NCI-H1092 treated with DMSO at 0.1 percent for 48 hours (cell line): ENCODE measurements at places on chromosomes 7 and 10.

DNA sequence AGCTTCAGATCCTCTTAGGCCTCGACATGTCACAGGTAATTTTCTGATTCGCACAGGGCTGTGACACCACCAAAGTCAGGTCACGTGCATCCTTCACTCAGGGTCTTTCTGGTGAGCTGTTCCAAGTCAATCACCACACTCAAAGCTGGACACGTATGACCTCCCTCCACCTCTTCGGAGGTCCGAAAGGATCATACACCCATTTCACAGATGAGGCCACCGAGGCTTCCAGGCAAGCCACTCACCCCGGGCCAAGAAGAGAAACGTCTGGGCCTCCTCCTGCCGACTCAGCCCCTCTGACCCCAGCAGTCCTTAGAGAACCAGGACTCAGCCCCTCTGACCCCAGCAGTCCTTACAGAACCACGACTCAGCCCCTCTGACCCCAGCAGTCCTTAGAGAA lies 74.6 kb downstream of the FOXL3 start:
- no peak for DNase-seq

GRCh38 chr7:3338161-3338560 lies 37.1 kb downstream of the SDK1 start:
- no peak for DNase-seq

- DNase-seq, result no peak
These were observed 15.1 kb downstream of the UPF2 start for GRCh38 chr10:12027539-12027938.

- DNase-seq, result no peak
These were observed 177.0 kb downstream of the ZNF438 start for GRCh38 chr10:30854656-30855055.

- peak; percentile 91 for DNase-seq
These were observed 25.5 kb downstream of the GTF2IRD1 start for GRCh38 chr7:74479066-74479781.

- DNase-seq, result no peak
These were observed 298.1 kb downstream of the CRPPA start for GRCh38 chr7:16123117-16123770.

- DNase-seq, result no peak
These were observed 5.4 kb upstream of the HKDC1 start for GRCh38 chr10:69214666-69215131.

GRCh38 chr10:69010151-69010640 lies 21.6 kb downstream of the KIFBP start:
- no peak for DNase-seq

DNA sequence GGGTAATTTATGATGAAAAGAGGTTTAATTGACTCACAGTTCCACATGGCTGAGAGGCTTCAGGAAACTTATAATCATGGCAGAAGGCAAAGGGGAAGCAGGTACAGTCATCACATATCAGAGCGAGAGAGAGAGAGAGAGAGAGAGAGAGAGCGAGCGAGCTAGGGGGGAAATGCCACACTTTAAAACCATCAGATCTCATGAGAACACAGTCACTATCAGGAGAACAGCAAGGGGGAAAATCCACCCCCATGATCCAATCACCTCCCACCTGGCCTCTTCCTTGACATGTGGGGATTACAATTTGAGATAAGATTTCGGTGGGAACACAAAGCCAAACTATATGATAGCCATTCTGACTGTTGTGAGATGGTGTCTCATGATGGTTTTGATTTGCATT lies 576.3 kb downstream of the GFRA1 start:
- DNase-seq, result no peak

DNA sequence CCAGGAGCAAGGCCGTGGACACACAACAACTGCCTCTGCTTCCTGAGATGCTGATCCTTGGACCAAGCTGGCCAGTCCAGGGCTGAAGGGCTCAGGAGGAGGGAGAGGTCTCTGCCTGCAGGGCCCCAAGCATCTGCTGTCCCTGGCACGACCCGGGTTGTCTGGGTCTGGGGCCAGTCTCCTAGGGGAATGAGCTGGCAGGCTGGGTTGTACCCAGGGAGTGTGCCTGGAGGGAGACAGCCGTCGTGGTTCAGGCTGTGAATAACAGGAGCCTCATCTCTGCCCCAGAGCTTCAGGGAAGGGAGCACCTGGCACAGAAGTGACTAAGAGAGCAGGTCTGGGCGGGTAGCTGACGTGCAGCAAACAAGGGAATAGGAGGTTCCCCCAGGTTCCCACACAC lies 17.9 kb upstream of the SERPINE1 start:
- DNase-seq, result no peak

DNA sequence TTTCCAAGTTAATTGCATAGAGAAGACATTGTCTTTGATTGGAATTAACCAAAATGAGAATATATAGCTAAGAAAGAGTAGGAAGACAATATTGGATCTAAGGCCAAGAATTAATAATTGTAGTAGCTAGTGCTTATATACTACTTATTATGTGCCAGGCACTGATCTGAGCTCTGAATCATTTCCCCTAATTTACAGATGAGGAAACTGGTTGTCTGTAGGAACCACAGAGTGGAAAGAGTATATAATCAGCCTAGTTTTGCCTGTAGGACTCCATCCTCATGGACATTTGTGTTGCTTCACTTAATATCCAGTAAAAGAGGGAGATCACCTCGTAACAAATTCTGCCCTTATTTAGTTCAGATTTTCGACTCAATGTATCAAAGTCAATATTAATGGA lies 127.9 kb downstream of the ARID5B start:
- no peak for DNase-seq

DNA sequence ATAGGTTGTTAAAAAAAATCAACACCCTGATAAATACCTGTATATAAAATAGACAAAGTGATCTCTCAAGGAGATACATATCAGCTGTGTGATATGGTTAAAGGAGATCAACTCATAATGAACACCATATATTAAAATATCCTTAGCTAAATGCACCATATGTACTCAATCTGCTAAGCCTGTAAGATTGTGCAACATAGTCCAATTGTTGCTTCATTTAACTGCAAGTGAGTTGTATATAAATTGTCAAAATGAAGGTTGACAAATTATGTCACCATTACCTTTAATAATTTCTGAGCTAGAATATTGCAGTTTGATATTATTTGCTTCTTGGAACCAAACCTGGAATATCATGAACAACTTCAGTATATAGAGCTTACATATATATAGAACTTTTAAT lies 283.7 kb downstream of the MALRD1 start:
- DNase-seq, result no peak

DNA sequence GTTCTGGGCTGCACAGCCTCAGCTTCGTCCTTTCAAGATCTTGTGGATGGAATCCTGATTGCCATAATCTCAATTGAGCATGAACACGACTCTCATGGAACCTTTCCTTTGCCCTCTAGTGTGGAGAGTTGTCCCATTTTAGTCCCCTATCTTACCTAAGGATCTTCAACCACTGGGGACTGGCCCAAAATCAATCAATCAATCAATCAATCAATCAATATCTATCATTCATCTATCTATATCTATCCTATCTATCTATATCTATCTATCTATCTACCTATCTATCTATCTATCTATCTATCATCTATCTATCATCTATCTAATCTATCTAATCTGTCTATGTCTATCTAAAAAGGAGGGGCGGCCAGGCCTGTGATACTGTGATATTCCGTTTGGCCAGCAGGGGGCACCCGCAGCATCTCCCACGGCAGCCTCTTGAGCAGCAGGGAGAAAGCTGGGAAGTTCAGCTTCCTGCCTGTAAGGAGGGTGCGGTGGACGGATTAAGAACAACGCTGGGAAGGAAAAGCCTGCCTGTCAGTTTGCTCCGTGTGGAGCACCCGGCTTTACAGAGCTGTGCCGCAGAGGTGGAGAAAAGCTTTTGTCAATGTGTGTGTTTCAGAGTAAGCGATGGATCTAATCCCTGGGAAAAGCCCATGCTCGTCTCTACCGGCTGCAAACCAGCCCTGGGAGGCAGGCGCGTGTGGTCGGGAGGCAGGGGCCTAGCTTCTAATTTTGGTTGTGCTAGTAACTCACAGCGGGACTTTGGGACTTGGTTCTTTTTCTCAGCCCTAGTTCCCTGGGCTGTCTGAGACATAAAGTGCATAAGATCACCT lies 124.9 kb downstream of the SH2D4B start:
- peak; percentile 57 for DNase-seq

DNA sequence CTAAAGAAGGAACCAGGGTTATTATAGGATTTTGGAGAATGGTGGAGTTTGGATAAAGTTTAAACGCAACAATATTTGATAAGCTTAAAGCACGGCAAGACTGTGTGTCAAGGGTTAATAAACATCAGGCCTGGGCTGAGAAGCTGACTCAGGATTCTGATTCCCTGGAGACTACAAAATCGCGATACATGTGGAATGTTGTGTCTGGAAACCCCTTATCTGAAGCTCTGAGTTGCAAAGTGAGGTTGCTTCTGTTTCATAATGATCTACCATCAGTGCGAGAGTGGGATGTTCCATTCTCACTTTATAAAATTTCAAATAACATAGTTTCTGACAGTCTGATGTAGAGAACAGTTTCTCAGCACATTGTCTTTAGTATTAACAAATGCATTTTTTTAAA lies 7.8 kb downstream of the C1GALT1 start:
- DNase-seq, result no peak

GRCh38 chr10:78771808-78772455 lies 296.8 kb upstream of the ZMIZ1 start:
- DNase-seq, result no peak

- peak; percentile 51 for DNase-seq
These were observed 3.0 kb upstream of the NRP1 start for GRCh38 chr10:33337326-33337957.

GRCh38 chr7:142412551-142413193 lies 154.8 kb upstream of the PRSS58 start:
- DNase-seq, result no peak

DNA sequence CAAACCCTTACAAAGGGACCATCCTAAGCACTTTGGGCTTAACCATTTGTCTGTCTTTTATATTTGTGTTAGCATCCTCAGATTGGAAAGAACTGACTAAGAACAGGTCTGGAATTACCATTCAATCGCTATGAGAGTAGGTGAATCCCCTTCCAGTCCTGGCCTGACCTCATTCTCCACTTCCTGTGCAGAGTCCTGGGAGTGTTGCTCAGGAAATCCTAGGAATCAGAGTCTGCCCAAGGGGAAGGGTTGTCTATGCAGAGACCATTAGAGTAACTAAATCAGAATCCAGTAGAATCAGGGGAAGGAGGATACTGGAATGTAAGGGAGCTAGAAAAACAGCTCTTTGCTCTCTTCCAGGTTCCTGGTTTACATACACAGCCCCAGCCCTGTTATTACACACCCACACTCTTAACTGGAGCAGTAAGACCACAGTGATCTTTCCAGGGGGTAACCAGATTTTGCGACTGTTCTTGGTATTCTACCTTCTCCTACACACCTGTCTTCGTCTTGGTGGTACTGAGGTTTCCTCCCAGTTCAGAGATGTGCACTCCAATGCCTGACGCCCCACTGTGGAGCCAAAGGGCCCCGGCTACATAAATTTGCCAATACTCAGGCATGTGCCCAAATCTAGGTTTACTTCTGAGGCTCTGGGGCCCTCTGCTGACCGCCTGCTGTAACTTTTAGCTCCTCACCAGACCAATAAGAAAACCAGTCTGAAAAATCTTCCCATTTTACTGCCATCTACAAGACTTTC lies 103.7 kb downstream of the RNF216 start:
- DNase-seq, result no peak

GRCh38 chr10:114027041-114027394 lies 16.6 kb upstream of the ADRB1 start:
- no peak for DNase-seq

DNA sequence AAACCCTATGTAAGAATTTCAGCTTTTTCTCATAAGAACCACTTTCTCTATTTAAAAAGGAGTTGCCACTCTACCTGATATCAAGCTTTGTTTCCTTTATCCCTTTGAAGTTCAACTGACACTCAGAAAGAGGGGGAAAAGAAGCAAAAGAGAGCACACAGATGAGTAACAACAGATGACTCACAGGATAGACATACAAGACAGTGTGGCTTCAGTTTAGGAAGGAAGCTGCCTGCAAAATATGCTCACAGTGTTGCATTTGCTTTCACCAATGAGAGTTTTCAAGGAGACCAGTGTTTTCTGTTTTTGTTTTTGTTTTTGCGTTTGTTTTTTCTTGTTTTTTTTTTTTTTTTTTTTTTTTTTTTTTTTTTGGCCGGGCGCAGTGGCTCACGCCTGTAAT lies 1181.6 kb downstream of the DNAJB9 start:
- no peak for DNase-seq

GRCh38 chr10:113979409-113979808 lies 64.3 kb upstream of the ADRB1 start:
- no peak for DNase-seq

DNA sequence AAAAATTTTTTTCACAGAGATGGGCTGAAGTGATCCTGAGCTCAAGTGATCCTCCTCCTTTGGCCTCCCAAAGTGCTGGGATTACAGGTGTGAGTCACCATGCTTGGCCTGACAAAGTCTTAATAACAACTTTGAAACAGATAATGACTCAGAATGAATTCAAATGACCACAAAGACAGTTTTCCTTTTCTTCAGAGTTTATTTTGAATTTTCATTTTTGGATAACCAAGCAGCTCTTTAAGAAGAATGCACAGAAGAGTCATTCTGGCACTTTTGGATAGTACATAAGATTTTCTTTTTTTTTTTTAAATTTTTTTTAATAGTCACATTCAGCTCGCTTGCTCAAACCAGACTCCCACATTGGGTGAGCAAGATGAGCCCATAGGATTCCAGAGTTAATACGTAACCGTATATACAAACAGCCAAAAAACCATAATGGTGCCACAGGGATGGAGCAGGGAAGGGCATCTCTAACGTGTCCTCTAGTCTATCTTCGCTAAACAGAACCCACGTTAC lies 43.0 kb upstream of the NMT2 start:
- no peak for DNase-seq

DNA sequence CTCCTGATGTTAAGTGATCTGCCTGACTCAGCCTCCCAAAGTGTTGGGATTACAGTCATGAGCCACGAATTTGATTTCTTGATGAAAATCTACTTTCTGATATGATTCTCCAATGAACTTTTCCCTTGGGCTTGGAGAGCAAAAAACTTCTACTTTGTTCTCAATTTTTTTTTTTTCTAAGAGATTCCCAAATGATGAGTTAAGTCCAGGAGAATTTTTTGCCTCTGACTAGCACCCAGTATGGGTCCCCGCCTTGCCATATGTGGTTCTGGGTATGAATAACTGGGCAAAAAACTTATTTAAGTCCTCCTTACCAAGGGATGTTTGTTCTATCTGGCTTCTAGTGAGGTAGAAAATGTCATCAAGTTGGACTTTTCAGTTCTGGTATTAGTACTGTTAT lies 147.9 kb upstream of the LYZL1 start:
- no peak for DNase-seq

- peak; percentile 63 for DNase-seq
These were observed 703.5 kb upstream of the SEMA3D start for GRCh38 chr7:85890244-85890811.

DNA sequence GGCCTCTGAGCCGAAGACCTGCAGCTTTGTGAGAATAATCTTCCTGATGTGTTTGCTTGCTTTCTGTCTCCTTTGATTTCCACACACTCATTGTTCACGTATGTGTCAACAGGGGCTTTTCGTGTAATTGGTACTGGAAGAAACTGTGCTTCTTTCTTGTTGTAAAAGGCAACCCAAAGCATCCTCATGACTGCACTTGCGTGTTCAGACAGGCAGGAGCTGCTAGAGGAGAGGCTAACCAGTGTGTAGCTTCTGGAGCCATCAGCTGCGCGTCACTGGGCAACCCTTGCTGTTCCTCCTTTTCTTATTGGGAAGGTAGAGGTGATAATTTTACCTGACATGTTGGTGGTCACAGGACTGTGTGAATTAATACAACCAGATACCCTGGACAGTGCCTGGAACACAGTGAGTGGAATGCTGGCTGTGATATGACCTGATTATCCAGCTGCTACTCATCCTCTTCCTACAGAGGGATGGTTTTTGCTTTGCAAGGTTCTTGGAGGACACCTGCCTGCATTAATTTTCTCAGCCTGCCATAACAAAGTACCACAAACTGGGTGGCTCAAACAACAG lies 213.0 kb downstream of the ABCA13 start:
- no peak for DNase-seq
